Aorta (tissue), 5 donors: ENCODE measurements at places on chromosomes 5 and 9. TPM values are rescaled to one million over a fixed set of nuclear protein-coding genes. Genes with fewer than 3 reads are reported as not detected.

The PTTG1 gene
- total RNA-seq = 5.1 TPM

The PLCXD3 gene
- 14.5 TPM for total RNA-seq

The ARHGEF28 gene
- total RNA-seq = 18.0 TPM

The BARHL1 gene
- total RNA-seq = not detected

The EDIL3 gene
- 205 TPM for total RNA-seq

The FOXD4L3 gene
- total RNA-seq = not detected

The PCDH12 gene
- 8.0 TPM for total RNA-seq

GRCh38 chr5:33936004-33936380 is 194 bp upstream of the RXFP3 start:
- peak; percentile 72 for DNase-seq

DNA sequence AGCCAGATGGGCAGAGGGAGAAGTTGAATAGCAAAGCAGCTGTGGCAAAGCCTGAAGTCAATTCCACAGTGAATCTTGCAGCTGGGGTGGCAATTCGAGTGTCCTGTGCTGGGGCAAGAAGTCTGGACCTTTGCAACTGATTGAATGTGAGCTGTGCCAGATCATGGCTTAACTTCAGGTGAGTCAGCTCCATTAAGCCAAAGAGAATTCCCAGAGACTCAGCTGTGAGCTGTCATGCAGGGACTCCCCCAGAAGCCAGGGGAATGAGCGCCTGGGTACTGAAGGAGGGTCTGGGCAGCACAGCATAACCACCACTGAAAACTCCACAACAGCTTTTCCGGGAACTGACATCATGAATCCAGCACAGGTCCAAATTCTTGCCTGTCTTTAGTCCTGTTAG is 153.5 kb upstream of the TRPC7 start:
- no peak for DNase-seq

DNA sequence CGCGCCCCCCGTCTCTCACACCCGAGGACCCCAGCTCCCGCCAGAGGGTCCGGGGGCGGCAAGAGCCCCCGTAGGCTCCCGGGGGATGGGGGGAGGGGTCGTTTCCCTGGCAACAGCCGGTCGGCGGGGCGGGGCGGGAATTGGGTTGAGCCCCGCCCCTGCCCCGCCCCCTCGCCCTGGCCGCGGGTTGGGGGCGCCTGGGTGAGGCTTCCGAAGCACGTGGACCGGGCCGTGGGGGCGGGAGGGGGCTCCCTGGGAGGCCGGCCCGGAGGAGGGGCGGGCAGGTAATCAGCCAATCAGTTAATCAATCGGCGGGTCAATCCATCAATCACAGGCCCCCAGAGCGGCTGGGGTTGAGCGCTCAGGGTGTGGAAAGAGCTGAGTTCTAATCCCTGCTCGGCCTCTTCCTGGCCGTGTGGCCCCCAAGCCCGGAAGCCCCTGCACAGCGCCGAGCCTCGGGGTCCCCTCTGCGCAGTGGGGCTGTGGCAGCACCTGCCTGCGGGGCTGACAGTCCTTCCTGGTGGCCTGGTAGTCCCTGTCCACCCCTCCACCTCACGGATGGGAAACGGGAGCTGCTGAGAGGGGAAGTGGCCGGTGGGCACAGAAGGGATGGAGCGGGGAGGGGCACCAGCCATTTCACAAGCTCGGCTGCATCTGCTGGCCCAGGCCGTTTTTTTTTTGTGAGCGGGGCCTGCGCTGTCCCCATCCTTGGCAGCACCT is 174.2 kb upstream of the IER5L start:
- peak; percentile 88 for DNase-seq

GRCh38 chr5:110965773-110966581 is 105.5 kb upstream of the TSLP start:
- DNase-seq = no peak

- no peak for DNase-seq
These were observed 36.3 kb upstream of the IL13 start for GRCh38 chr5:132621699-132622098.

DNA sequence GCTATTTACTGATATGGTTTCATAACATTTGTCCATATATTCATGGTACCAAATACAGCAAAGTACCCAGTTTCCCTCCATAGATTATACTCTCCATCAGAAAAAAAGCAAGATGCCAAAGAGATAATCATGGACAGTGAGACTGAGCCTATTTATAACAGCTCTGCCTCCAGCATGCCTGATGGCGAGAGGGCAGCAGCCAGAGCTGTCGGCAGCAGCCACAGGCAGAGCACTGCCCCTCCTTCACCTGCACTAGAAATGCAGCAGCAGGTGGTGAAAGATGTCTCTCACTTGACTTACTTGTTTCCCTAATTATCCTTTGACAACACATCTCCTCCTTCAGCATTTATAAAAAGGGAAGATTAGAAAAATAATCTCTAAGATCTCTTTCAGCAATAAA is 32.4 kb downstream of the CTNNAL1 start:
- DNase-seq = no peak

GRCh38 chr9:92501671-92502393 is 19.5 kb upstream of the ASPN start:
- peak; percentile 68 for DNase-seq

DNA sequence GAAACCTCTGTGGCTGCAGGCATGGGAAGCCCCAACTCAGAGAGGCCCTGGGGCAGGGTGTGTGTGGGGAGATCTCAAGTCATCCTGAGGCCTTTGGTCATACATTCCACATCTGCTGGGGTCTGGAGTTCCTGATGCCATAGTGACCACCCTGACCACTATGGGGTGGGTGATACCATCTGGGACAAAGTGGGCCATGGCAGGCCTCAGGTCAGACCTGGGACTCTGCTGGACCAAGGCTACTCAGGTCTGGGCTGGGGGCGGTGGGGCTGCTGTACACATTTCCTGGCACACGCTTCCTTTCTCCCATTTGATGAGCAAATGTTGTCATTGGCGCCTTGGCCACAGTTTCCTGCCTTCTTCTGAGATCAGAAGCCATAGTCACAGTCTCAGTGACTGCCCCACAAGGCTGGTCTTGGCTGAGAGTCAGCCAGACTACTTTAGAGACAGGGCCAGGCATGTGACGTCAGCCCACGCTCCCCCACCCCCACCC is 15.1 kb upstream of the ACSL6 start:
- peak; percentile 35 for DNase-seq

GRCh38 chr5:176201811-176202210 is 36.4 kb upstream of the SIMC1 start:
- DNase-seq = no peak
